C1 segment of cervical spinal cord (tissue), 14 donors: ENCODE measurements at places on chromosomes 3 and 15.

DNA sequence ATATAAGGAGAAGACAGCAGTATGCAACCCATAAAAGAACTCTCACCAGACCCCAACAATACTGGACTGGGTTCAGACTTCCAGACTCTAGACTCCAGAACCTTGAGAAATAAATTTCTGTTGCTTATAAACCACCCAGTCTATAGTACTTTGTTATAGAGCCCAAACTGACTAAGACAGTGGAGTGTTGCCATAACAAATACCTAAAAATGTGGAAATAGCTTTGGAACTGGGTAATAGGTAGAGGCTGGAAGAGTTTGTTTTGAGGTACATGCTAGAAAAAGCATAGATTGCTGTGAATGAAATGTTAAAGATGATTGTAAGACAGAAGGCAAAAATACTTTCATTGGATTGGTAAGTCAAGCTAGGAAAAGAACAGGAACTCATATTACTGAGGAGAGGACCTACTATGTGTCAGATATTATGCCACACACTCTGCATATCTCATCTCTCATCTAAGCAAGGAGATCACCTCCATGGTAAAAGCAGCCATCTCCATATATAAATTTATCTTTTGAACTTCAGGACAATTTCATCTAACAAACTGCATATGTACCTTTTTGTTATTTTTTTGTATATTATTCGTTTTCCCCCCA, 67.4 kb upstream of the FNDC3B start:
- DNase-seq = no peak

- no peak for DNase-seq
Measured at GRCh38 chr15:78408961-78409360, 29.1 kb upstream of the IREB2 start.

DNA sequence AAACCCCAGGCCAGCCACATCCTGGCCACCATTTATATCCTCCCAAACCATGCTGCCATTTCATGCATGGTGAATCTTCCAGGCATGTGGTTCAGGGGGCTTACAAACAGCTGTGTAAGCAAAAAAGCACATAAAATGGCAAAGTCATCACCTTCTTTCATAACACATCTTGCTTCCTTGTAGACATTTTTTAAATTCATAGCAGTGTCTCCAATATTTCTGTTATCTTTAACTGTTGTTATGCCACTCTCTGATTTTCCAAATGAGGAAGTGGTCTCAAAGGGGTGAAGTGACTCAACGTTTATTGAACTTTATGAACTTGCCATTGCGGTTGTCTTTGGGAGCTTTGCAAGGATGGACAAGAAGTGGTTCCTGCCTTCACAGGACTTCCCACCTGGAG, 264.4 kb downstream of the MEX3B start:
- DNase-seq = no peak

DNA sequence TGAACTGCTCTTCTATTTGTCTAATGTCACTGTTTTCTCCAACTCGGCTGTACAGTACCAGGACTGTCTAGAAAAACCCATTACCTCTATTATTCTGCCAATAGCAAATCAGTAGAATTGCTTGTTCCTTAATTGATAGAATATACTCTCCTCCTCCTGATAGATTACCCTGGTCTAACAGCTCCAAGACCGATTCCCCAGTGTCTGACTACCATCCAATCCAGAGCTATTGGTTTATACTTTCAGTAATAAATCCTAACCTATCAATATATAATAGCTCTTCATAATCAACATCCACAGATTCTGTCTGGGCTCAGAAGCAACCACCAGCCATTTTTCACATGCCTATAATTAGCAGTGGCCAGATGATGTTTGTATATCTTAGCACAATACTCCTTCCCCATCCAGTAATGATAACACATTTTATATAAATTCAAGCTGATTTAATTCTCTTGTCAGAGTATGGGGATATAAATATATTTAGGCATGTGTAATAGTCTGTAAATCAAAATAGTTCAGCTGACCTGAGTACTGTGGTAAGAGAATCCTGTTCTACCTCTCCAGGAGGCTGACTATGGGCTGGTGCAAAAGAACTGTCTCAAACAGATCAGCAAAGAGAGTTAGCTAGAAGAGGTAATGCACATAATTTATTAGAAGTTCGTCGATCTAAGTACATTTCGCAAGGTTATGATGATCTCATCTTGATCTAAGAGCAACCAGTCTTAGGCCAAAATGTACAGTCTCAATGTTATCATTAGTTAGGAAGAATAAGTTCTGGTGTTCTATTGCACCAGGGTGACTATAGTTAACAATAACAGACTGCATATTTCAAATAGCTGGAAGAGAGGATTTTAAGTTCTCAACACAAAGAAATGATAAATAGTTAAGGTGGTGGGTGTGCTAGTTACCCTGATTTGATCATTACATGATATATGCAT, 193.4 kb downstream of the SHOX2 start:
- DNase-seq = no peak

- DNase-seq = no peak
Measured at GRCh38 chr3:135141160-135141559, 346.1 kb downstream of the EPHB1 start.
